HT-29 (cell line): ENCODE measurements at places on chromosomes 3 and 15. TPM values are rescaled to one million over a fixed set of nuclear protein-coding genes. Genes with fewer than 3 reads are reported as not detected.
A peak's percentile ranks its signal among the peaks of the same experiment; 100 is the strongest.

DNA sequence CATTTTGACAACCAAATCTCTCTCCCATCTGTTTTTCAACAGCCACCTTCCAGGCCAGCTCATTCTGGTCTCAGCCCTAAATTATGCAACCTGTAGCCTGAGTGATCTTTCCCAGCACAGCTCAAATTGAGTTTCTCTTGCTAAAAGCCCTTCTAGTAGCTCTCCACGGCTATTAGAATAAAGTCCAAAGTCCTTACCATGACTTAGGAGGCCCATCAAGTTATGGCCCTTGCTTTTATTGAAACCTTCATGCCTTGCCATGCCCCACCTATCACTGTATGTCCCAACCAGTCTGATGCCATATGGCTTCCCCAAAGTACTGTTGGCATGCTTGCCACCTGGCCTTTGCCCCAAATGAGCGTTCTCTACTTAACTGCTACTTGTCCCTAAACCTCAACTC, 303.5 kb upstream of the GADL1 start:
- DNase-seq = no peak

CCR9 gene
- not detected in 2 replicates for total RNA-seq

RNF7 gene
- 27.7 and 28.8 TPM in 2 replicates for total RNA-seq

- DNase-seq = no peak
Observed at GRCh38 chr3:93969997-93970396, 3.7 kb downstream of the PROS1 start.

FOXB1 gene
- total RNA-seq = 0.05 TPM in 1 of 2 replicates, not detected in the other

DNA sequence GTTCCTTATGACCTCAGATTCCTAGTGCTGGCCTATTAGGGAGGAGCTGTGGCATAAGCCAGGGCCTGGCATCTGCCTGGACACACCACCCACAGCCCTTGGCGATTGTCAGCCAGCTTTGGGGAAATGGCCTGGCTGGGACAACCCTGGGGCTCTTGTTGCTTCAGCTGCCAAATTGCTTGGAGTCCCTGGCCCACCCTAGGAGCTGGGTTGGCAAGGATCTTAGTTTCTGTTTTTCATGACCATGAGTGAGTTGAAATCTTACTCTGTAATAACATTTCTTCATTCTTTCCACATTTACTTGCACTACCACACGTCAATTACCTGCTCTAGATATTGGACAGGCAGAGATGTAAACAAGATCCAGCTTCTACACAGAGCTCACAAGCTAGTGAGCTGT, 1.9 kb upstream of the MYZAP start:
- no peak for DNase-seq

SERPINI2 gene
- total RNA-seq = not detected in 2 replicates

EXD1 gene
- not detected in 2 replicates for total RNA-seq

GRCh38 chr3:29153811-29154210, 127.1 kb upstream of the RBMS3 start:
- no peak for DNase-seq

BMF gene
- 11.6 and 15.4 TPM in 2 replicates for total RNA-seq

WDR49 gene
- total RNA-seq = not detected in 2 replicates

SEMA7A gene
- total RNA-seq = 1.1 and 1.3 TPM in 2 replicates

UTS2B gene
- 0.08 and 0.64 TPM in 2 replicates for total RNA-seq

MAP2K5 gene
- total RNA-seq = 3.6 and 3.8 TPM in 2 replicates

DNA sequence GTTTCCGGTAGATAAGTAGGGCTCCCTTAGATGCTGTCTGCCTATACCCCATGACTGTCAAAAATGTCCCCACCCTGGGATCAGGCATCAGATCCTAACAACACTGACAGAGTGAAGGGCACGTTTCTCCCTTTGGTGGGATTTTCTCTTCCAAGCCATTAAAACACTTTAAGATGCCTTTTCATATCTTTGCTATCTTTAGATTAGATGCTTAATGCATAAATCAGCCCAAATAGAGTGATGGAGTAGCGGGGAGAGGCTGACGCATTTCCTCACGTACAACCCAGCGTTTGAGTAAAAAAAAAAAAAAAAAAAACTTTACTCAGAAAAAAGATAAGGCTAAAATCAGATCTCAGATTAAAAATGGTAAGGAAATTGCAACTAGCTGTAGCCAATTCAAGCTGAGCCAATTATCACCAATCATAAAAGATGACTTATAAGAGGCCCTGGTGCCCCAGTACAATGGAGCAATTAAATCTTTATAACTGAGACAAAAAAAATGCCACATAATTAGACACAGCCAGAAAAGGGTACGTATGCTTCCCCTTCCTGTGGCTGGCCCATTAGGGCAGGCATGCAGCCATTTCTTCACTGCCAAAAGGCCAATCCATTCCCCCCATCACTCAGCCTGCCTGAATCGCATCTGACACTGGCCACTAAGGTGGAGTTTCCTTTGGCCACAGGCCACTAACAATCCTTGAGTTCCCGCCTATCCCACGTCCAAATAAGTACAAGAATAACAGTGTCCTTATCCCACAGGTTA, 45.0 kb downstream of the RFTN1 start:
- no peak for DNase-seq

DNA sequence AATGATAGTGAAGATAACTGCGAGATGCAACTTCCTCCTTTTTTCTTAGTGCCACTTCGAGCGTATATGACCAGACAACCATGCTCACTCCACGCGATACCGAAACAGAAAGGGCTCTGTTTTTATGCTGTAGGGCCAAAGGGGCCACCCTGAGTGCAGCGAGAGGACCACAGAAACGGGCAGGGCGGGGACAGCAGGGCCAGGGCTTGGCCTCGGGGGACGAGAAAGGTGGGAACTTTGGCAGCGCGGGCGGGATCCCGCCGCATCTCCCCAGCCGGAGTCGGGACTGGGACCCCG, 483 bp downstream of the VPS13C start:
- DNase-seq = peak; percentile 62

CEMIP gene
- 7.3 and 9.4 TPM in 2 replicates for total RNA-seq
